ENCODE measurements at places on chromosomes 7 and 10.

- no peak for DNase-seq
These were observed 122.4 kb upstream of the PCBD1 start for GRCh38 chr10:71010730-71011129.

DNA sequence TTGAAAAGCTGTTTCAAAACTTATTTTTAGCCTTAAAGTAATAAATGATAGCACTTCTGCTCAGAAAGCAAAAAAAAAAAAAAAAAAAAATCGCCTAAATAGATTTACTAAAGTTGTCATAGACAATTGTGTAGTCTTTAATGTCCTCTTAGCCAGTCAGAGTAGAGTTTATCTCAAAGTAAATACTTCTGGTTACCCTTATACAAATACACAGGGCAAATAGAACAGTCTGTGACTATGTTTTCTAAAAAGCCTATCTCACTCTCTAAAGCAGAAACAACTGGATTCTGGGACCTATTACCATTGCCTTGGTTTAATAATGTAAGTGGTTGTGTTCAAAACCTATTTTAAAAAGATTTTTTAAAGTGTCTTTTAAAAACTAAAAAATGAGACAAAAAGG is 156.2 kb upstream of the THSD7A start:
- no peak for DNase-seq

- DNase-seq: no peak
These were observed 486.4 kb downstream of the MAGI2 start for GRCh38 chr7:78967046-78967445.

GRCh38 chr10:74179111-74179710 is 28.2 kb downstream of the ADK start:
- DNase-seq: no peak

DNA sequence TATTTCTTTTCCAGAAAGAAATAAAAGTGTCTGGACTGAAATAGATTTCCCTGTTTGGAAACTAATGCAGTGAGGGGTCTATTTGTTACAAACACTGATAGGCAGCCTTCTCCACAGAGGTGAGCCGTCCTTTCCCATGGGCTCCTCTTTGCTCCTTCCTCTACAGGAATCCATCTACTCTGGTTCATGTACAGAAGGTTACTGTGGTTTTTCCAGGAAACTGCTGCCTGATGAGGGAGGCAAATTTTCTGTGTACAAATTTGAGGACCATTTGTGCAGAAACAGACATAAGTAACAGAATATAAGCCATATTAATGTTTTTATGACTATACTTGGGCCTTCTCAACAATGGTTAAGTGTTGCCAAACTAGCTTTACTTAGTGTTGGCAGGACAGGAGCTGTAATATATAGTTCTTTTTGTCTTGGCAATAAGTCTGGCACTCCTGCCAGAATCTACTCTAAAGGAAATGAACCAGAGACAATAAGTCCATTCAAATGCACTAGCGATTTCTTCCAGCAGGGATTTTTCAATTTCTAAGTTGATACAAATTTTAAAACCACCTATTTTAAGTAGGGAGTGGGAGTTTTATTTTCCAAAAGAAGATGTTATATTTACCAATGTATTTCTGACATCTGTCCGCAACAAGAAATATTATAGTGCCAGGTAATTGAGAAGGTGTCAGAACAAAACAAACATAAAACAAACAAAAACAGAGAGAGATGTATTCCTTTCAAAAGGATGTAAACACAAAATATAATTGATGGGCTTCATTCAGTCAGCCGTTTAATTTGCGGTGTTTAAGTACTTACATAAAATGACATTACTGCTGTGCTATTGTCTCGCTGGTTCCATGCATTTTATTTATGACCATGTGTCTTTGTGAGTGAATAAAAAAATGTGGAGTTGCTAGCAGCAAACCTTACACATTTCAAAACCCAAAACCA is 91.0 kb upstream of the NFE2L3 start:
- DNase-seq: no peak

DNA sequence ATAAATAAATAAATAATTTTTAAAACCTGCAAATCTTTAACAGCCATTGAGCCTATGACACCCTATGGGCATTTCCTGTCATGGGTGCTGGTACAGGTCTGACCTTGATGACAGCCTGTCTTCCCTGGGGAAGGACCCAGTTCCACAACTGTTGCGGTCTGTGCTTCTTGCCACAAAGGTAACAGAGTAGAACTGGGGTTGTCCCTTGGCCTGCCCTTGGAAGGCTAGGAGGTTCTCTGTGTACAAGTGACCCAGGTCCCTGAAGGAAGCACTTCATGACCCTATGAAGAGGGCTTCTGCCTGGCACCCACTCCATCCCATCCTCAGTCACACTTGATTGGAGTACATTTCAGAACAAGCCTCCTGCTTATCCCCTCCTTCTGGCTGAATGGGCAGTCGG is 66.9 kb downstream of the OGDH start:
- DNase-seq: no peak

DNA sequence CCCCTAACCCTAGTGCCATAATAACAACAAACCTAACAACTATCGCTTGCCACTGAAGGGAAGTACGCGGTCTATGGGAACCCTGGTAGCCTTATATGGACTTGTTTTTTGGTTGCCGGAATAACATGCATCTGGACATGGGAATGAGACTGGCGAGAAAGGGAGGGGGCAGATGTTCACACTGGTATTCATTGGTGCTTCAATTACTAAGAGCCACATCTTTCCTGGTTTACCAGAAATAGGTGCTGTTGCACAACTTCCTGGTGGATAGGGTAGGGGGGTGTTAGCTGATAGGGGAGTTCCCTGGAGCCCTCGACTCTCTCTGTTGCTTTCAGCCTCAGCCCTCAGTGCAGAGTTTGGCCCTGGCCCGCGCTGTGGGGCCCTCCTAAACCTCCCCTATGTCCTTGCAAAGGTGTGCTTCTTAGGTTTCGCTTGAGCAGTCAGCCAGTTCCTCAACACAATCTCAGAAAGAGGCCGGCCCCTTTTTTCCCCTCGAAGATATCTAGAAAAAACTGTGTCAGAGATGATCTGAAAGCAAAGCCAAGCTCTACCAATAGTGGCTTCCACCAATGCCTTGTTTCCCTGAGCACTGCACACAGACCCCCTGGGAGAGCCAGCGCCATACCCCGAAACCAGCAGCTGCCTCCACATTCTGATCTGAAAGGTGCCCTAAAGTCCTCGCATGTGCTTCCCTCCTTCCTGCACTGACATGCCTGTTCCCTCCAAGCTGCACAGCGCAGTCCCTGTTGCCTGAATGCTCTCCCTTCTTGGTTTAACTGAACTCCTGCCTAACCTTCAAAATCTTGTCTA is 13.5 kb downstream of the TBXAS1 start:
- DNase-seq: no peak

GRCh38 chr7:158903897-158904541 is 47.7 kb downstream of the DYNC2I1 start:
- no peak for DNase-seq

DNA sequence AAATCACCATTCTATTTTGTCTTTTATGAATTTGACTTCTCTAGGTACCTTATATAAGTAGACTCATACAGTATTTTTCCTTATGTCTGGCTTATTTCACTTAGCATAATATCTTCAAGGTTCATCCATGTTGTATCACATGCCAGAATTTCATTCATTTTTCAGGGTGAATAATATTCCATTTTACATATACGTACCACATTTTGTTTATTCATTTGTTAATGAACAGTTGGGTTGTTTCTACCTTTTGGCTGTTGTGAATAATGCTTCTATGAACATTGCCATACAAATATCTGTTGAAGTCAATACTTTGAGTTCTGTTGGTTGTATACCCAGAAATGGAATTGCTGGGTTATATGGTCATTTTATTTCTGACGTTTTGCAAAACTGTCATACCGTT is 20.7 kb downstream of the AHCYL2 start:
- no peak for DNase-seq

DNA sequence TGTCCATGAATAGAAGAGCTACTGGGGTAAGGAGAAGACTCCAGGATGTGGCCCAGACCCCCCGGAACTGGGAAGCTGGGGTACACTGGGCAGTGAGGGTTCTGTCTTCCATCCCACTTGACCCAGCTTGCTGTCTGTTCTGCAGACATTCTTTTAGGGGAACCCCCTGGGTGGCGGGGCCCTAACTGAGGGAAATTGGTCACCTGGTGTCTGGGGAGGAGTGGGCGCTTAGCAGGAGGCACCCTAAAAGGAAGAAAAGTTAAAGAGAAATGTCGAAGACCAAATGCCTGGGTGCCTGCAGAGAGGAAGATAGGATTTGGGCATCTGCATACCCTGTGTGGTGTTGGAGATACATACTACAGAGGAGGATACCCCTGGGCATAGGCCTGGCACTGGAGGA is 1.0 kb downstream of the AP1S1 start:
- no peak for DNase-seq

- no peak for DNase-seq
These were observed 71.6 kb upstream of the LAMB4 start for GRCh38 chr7:108201766-108202165.

DNA sequence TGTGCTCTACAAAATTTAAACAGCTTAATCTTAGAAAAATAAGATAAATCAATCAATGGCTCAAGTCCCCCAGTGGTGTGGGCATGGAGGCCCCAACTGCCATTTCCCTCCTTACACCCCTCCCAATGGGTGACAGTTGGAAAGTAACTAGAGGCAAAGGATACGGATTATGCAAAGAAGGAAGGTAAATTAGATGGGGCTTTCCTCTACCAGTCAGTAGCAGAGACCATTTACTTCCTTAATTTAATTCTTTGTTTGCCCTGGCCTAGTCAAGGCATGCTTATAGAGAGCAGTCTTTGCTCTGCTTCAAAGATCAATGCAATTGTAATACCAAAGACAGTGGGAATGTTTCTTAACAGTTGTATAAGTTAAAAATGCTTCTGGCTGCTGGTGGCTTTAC is 63.3 kb upstream of the PAPSS2 start:
- DNase-seq: no peak

DNA sequence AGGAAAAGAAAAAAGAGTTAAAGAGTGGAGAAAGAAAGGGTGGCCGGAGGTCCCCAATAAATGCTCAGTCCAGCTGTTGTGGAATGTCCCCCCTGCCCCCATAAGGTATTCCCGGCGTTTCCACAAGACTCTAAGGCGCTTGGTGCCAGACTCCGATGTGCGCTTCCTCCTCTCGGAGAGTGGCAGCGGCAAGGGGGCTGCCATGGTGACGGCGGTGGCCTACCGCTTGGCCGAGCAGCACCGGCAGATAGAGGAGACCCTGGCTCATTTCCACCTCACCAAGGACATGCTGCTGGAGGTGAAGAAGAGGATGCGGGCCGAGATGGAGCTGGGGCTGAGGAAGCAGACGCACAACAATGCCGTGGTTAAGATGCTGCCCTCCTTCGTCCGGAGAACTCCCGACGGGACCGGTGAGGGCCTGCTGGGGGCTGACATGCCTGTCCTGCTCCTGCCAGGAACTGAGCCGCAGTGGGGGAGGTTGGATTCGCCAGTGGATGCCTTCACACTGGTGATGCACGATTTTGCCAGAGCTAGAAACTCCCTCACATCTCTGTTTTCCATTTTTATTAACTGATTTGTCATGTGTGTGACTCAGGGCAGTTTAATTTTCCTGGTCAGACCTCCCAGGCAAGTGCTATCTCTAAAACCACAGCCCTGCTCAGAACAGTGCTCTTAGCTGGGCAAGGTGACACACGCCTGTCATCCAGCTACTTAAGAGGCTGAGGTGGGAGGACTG is 34.2 kb downstream of the TACR2 start:
- no peak for DNase-seq

DNA sequence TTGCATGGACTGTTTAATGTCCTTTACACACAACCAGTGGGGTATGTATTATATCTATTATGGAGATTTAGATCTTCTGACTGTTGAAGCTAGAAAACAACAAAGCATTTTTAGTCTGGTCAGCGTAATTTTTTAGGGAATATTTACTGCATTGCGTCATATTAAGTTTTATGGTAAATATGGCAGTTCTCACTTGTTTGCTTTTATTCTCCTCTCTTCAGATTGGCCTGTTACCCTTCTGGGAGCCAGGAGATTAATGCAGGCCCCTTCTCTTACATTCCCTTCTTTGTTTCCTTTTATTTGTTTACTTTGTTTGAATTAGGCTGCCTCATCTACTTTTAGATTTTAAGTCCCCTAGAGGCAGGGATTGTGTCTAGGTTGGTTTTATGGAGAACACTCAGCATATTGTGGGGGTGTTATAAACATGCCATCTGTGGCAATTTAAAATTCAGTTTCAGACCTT is 13.8 kb downstream of the UBE2D1 start:
- DNase-seq: no peak

DNA sequence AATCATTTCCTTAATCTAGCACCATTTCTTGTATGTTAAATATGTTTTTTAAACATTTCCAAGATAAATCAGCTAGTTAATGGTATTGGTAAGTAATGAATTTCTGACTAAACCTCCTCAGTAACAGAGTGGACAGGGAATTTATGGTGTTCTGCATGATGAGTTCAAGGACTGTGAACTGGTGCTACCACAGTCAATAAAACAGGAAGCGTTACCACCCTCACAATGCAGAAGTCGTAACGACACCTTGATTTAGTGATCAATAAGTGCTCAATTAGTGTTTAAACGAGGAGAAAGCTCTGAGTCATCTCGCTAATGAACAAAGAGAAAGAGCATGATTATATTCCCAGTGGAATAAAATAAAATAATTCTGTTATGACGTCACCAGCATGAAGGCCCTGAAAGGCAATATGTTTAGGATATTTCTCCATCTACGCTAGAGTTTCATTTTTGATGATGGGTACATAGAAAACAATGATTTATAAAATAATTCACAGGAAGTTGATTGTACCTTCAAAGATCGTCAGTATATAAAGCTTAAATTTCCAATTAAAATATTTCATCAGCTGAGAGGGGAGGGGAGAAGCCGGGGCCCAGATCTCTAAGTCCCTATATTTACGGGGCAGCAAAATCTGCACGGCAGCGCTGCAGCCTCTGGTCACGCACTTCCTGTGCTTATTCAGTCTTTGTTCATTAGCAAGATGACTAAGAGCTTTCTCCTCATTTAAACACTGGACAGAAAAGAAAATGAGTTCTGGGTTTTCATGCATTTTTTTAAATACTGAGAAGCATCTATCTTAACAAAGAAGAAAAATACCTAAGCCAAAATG is 400.5 kb downstream of the PTPRN2 start:
- peak; percentile 42 for DNase-seq

DNA sequence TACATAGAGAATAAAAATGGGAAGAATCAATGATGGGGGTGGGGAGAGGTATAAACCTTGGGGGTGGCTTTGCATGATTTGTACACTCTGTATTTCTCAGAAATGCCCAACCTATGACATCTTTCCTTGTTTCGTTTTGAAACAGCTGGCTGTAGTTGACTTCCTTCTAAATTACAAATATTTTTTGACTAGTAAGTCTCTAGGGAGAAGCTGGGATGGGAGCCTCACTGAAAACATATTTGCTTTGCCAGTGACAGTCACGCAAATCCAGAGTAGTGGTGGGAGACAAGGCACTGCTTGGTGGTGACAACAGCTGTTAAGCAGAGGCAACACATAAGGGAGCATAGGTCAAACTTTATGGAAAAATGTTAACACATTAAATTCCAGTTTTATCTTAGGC is 440.5 kb downstream of the SEMA3D start:
- peak; percentile 70 for DNase-seq

DNA sequence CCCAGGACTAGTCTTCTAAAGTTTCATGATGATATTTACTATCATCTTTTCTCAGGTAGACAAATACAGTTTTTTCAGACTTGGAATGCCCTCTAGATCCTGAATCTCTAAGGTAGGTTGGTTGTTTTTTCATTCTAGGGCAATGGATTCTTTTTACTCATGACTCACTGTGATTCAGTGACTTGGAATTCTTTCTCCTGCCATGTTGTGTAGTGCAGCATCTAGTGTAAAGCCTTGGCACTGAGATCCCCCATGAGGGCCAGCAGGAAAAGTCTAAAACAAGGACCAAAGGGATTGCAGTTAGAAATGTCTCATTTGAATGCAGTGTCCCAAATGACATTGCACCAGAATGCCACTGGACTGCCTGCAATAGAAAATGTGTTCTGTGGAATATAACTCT is 430.4 kb downstream of the NEBL start:
- no peak for DNase-seq
